ENCODE measurements at places on chromosomes 6 and 20. TPM values are rescaled to one million over a fixed set of nuclear protein-coding genes. Genes with fewer than 3 reads are reported as not detected.

The PPP1R16B gene
- total RNA-seq, result not detected

The EFCAB8 gene
- 0.28 TPM for total RNA-seq

The ARID1B gene
- total RNA-seq, result 28.7 TPM

The SIRPB1 gene
- 0.71 TPM for total RNA-seq
